ENCODE measurements at places on chromosomes 13 and 19. TPM values are rescaled to one million over a fixed set of nuclear protein-coding genes. Genes with fewer than 3 reads are reported as not detected.
A peak's percentile ranks its signal among the peaks of the same experiment; 100 is the strongest.

DNA sequence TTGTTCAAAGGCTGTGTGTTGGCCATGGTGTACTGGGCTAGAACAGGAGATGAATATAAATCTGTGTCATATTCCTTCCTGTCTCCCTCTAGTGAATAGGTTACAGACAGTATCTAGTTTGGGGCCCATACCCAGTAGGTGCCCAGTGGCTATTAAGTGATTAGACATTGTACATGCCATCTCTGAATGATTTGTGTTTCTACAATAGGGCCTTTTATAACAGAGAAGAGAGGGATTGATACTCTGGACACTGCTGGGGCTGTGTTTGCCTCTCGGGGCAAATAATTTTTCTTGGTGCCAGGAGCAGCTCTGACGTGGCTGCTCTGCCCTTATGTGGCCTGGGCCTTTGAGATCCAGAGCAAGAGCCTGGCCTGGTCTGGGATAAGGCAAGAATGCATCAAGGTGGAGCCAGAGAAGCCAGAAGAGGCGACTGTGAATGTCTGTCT is 403.1 kb downstream of the SPRY2 start:
- DNase-seq: no peak

- no peak for DNase-seq
Measured at GRCh38 chr19:3591876-3592613, 6.8 kb downstream of the GIPC3 start.

GRCh38 chr19:51792932-51793331 is 2.0 kb upstream of the FPR3 start:
- no peak for DNase-seq

Gene ADGRE3
- total RNA-seq: not detected

GRCh38 chr13:28495538-28496187 is 735 bp upstream of the FLT1 start:
- no peak for DNase-seq

GRCh38 chr13:48944221-48944620 is 31.5 kb upstream of the FNDC3A start:
- no peak for DNase-seq

Gene GARIN5A
- 0.29 TPM for total RNA-seq

DNA sequence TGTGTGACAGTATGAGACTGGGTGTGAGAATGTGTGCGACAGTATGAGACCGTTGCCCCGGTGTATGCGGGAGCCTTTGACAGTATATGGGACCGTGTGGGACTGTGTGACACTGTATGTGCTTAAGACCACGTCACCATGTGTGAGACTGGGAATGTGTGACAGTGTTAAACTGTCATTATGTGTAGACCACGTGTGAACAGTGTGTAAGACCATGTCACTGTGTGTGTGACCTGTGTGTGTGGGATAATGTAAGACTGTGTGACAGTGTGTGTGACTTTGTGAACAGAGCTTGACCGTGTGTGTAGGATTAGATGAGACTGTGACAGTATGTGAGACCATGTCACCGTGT is 549 bp downstream of the ZNF583 start:
- DNase-seq: no peak

- DNase-seq: no peak
Measured at GRCh38 chr13:25881971-25882451, 169.8 kb downstream of the SHISA2 start.

Gene CLDN10
- total RNA-seq: not detected

Gene SH2D3A
- total RNA-seq: 28.5 TPM

Gene OSCAR
- total RNA-seq: 0.42 TPM

DNA sequence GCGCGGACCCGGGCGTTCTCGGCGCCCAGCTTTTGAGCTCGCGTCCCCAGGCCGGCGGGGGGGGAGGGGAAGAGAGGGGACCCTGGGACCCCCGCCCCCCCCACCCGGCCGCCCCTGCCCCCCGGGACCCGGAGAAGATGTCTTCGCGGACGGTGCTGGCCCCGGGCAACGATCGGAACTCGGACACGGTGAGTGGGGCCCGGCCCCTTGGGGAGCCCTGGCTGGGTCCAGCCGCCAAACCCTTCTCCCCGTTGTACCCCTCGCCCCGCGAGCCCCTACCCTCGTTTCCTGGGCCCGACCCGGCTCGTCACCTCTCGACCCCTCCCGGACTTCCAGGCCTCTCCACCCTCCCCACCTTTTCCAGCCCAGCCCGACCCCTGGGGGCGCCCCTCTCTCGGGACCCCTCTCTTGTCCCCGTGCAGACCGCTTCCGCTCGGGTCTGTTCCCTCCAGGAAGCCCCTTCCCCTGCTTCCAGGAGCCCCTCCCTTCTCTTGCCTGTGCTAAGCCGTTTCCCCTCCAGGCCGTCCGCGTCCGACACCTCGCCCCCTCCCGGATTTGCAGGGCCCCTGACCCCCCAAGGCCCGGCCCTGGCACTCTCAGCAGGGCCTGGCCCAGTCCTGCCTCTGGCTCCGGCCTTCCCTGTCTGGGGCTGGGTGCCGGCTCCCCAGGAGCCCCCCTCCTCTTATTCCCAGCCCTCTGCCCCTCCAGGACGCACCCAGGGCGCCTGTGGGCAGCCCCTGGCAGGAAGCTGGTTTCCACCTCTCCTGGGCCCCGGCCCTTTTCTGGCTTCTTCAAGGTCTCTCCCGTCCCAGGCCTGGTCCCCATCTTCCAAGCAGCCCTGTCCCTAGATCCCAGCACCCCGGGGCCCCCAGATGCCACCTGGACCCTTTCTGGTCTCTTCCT is 632 bp downstream of the MARK4 start:
- DNase-seq: peak; percentile 30

DNA sequence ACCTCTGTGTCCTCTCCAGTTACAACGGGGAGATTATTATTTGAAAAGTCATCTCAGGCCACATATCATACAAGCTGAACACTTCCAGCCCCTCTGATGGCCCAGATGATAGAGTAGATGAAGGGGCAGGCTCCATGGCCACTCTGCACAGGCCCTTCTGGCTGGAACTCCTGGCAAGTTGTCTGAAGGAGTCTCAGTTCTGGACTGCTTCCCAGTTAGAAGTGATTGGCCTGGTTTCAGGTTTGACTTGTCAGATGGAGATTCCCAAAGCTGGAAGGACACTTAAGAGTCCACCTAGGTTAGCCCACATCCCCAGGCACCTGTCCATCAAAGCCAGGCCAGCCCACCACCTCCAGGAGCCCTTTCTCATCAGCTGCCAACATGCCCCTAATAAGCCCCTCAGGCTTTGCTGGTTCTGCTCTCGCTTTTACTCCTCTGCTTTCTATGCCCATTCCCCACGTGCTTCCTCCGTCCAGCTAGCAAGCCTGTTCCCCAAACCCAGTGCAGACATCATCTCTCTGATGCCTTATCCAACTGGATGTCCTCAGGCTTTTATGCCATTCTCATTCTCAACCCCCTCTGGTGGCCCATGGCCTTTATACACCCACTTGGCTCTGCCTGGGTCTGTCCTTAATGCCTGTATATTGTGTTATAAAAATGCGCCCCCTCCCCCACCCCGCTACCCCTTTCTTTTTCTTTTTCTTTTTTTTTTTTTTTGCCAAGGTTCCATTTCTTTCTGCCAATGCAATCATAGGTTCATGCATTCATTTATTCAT is 56.5 kb downstream of the HSPH1 start:
- DNase-seq: no peak

Gene MISP3
- total RNA-seq: 1.1 TPM

- DNase-seq: no peak
Measured at GRCh38 chr13:40125336-40125735, 469.9 kb downstream of the COG6 start.

GRCh38 chr13:25874064-25874737 is 177.6 kb downstream of the SHISA2 start:
- no peak for DNase-seq

Gene NRTN
- not detected for total RNA-seq

Gene NAA16
- 38.7 TPM for total RNA-seq

Gene KIR3DL1
- total RNA-seq: not detected

GRCh38 chr19:40776932-40777644 is 959 bp upstream of the RAB4B start:
- DNase-seq: peak; percentile 98

GRCh38 chr13:21429211-21429610 is 29.9 kb downstream of the ZDHHC20 start:
- no peak for DNase-seq

DNA sequence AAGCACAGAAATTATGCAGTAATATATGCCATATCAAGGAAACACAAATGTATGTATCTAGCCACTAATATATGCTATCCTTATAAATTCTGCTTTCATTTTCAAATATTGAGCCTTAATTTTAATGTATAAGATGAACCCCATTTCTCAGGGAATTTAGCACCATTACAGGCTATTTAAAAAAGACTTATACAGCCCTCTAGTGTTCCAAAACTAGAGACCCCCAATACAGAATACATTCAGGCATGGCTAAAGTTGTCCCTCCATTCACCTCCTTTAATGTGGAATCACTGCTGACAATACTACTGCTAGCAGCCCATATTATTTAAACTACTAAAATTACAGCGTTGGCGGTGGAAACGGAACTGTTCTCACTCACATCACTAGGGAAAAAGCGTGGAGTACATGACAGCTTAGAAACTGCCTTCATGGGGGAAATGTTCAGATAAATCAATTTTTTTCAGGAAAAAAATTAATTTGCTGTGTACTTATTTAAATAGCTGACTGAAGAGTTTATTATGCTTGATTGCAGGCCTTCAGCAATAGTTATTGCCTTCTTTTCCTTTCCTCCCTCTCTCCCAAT is 541.0 kb downstream of the PCDH9 start:
- DNase-seq: no peak

Gene ZNF99
- total RNA-seq: not detected

Gene ZNF433
- 0.60 TPM for total RNA-seq

Gene LACC1
- total RNA-seq: 1.4 TPM

Gene SPACA4
- not detected for total RNA-seq

Gene B9D2
- total RNA-seq: 10.6 TPM

Gene NCLN
- total RNA-seq: 66.3 TPM

Gene DIRAS1
- not detected for total RNA-seq

GRCh38 chr19:30547246-30547645 is 175.1 kb downstream of the ZNF536 start:
- DNase-seq: no peak

- DNase-seq: no peak
Measured at GRCh38 chr13:24631922-24632321, 48.3 kb upstream of the ATP12A start.

DNA sequence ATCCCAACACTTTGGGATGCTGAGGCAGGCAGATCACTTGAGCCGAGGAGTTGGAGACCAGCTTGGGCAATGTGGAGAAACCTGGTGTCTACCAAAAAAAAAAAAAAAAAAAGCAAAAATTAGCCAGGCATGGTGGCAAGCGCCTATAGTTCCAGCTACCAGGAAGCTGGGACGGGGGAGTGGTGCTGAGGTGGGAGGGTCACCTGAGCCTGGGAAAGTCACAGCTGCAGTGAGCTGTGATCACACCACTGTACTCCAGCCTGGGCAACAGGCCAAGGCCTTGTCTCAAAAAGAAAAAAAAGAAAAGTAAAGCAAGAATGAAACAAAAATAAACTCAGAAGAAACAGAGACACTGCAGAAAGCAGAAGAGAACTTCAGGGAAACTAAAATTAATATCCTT is 31.6 kb downstream of the MTRF1 start:
- DNase-seq: no peak

Gene WDR62
- 44.5 TPM for total RNA-seq

DNA sequence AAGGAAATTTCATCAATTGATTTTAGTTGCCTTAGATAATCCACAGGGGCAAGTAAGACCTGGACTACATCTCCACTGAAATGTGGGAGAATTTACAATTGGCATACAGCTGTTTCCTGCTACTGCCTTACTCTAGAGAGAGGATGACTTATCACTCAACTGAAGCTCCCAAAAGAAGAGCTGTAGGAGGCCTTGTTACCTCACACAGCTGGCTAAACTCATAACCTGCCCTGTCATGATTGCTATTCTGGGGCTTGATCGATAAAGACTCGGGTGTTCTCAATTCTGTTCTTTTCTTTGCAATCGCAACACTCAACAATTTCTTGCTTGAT is 1396.4 kb downstream of the EFNB2 start:
- DNase-seq: no peak

DNA sequence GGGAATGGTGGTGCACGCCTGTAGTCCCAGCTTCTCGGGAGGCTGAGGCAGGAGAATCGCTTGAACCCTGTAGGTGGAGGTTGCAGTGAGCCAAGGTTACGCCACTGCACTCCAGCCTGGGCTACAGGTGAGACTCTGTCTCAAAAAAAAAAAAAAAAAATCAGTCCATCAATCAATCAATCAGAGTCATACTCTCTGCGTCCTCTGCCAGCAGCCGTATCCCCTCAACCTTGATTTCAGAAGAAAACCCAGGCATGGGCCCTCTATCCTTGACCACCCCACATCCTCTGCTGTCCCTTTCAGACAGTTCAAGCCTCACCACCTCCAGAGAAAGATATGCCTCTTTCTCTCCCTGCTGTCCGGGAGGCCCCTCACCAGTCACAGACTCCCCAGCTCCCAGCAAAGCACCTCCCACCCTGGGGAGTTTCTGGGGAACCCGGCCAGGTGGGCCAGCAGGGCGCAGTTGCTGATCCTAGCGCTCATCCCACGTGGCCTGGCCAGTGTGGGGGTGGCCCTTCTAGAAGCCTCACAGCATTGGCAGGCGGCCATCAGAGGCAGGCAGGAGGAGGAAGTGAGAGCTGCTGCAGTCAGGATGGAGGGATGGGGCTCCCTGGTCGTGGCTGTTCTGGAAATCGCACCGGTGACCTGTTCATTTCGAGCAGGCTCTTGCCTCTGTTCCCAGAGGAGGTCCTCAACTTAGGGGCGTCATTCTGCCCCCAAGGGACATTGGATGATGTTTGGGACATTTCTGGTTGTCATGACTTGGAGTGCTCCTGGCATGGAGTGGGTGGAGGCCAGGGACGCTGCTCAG is 10.2 kb upstream of the JSRP1 start:
- DNase-seq: peak; percentile 46

Gene ALDH16A1
- total RNA-seq: 36.6 TPM

Gene MEDAG
- not detected for total RNA-seq

- no peak for DNase-seq
Measured at GRCh38 chr13:22175241-22175640, 504.4 kb downstream of the FGF9 start.

- DNase-seq: no peak
Measured at GRCh38 chr13:33146843-33147611, 130.8 kb downstream of the KL start.

- peak; percentile 63 for DNase-seq
Measured at GRCh38 chr13:27953676-27954405, 15.3 kb downstream of the CDX2 start.

Gene CYP2A6
- total RNA-seq: not detected

- DNase-seq: no peak
Measured at GRCh38 chr19:18283338-18283737, 1.9 kb upstream of the JUND start.

Measured in activated CD8-positive, alpha-beta T cell treated with anti-CD3 and anti-CD28 coated beads, Interleukin-2, amount 10 ng/mL, durations not matched to agents 7 days and 5 days (primary cell).